ENCODE measurements at places on chromosomes 3 and 15.

- ATAC-seq = no peak
Measured at GRCh38 chr15:59687836-59688235, 1.3 kb downstream of the BNIP2 start.

DNA sequence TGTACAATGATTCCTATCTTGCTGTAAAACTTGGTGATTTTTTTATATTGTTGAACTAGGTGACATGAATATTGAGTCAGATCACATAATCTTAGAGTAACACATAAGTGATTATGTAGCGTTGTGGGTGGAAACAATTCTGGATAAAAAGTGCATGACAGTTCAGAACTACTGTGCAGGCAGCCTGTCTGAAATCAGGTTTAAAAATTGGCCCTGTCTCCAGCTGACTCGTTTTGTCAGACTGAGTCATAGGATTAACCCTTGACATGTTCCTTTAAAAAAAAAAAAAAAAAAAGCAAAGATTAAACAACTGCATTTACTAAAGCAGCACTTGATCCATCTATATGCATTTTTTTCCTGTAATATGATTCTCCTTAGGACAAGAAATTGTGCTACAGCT is 160.0 kb upstream of the CGNL1 start:
- peak; percentile 17 for ATAC-seq

- no peak for ATAC-seq
Measured at GRCh38 chr3:52388933-52389332, 56.0 kb downstream of the SEMA3G start.

- ATAC-seq = no peak
Measured at GRCh38 chr3:172708921-172709773, 1.7 kb downstream of the NCEH1 start.

GRCh38 chr3:165638034-165638433 is 199.2 kb downstream of the BCHE start:
- ATAC-seq = no peak

DNA sequence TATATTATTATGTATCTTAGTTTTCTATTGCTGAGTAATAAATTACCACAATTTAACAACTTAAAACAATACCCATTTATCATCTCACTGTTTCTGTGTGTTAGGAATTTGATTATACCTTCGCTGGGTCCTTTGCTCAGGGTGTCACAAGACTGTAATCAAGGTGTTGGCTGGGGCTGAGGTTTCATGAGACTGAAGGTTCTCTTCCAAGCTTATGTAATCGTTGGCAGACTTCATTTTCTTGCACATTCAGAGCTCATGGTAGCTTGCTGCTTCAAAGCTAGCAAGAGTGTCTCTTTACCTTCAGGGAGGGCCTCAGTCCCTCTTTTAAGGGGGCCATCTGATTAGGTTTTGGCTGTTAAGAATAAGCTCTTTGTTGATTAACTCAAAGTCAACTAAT is 293.1 kb downstream of the POLQ start:
- no peak for ATAC-seq

- ATAC-seq = no peak
Measured at GRCh38 chr3:71568207-71568606, 15.3 kb downstream of the FOXP1 start.

- ATAC-seq = no peak
Measured at GRCh38 chr3:14789221-14789620, 29.5 kb upstream of the FGD5 start.

DNA sequence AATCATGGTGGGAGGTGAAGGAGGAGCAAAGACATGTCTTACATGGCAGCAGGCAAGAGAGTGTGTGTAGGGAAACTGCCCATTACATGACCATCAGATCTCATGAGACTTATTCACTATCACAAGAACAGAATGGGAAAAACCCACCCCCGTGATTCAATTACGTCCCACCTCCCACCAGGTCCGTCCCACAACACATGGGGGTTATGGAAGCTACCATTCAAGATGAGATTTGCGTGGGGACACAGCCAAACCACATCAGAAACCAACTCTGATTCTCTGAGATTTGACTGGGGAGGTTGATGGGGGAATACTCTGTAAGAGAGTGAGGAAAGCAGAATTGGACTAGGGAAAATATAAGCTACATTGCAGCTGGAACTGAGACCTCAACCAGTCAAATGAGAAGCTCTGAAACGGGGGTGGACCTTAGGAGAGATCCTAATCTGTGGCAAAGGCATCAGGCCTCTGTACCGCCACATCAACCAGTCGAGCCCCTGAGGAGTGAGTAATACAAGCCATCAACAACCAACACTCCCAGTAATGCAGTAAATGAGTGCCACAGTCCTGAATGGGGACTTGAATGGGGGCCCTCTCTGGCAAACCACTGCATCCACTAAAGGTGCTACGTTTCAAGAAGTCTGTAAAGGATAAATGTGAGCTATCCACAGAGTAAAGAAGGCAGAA is 207.9 kb upstream of the GADL1 start:
- ATAC-seq = no peak
